Nucleus accumbens (tissue), 56 donors: ENCODE measurements at places on chromosomes 4 and X.
A peak's percentile ranks its signal among the peaks of the same experiment; 100 is the strongest.

DNA sequence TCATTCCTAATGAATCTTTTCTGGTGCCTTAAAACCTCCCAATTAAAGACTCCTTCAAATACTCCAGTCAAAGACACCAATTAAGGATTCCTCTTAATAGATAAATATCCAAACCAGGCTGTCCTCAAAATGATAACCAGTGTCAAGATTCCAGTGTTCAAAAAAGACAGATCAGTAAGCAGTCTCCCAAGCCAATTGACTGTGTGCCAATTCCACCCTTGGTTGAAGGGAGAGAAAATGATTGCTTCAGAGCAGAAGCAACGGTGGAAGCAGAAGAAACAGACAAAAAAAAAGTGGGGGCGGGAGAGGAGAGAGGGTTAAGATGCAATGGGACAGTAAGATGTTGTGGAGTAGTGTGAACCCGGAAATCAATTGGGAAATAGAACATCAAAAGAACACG, 216.0 kb upstream of the FTHL17 start:
- DNase-seq, result no peak

DNA sequence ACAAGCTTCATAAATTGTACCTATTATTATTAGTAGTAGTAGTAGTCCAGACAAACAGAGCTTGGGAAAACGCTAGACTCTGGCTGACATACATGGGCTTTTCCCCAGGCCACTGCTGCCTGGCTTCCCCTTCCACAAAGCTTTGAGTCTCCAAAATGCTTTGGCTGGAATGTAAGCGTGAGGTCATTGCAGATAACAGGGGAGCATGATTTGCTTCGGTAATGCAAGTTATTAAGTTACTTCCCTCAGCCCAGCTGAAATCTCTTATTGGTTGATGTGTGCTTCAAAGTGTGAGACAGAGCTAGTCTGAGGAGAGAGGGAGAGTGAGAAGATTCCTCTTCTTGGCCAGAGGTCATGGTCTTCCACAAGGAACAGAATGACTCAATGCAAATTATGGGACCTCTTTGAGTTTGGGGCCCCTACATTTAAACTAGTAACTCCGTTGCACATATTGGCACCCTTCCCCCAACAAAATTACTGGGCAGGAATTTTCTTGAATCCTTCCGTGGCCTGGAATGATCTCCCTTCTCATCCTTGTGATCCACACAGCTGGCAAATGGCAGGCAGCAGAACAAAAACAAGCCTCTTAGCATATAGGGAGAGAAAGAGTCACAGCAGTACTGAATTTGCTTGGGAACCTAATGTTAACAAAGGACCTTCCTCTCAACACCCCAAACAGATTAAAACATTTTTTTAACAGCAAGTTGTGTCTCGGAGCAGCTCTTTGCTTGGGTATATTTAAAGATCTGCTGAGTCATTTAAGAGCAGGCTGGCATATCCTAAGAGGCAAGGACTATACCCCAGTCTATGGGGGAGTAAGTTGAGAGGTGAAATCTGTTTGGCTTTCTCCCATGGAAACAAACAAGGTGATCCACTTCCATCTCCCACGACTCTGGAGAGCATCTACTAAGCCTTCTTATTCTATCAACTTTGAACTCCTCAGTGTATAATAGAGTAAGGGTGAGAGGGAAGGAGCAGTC, 19.9 kb downstream of the AR start:
- no peak for DNase-seq

DNA sequence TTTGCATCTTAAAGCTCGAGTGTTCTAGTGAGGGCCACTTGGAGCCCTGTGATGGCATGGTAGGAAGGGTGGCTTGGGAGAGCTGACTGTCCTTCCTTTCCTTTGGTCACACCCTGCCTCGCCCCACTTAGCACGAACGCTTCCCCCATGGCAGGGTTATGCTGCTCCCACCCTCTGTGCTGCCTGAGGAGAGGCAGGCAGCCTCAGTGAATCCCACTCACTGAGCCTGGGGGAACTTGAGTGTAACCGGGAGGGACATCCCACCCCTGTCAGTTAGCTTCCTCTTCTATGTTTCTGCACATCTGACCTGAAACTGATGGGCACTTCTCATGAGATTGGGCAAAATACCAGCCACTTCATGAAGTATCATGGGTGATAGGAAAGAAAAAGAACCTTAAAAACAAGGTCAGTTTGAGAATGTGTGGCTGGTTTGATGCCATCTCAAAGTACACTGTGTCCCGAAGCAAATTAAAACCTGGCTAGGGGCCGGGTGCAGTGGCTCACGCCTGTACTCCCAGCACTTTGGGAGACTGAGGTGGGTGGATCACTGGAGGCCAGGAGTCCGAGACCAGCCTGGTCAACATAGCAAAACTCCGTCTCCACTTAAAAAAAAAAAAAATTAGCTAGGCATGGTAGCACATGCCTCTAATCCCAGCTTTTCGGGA, 10.1 kb downstream of the TKTL1 start:
- no peak for DNase-seq

- DNase-seq, result no peak
Observed at GRCh38 chr4:45477311-45477733, 646.5 kb downstream of the GABRG1 start.

DNA sequence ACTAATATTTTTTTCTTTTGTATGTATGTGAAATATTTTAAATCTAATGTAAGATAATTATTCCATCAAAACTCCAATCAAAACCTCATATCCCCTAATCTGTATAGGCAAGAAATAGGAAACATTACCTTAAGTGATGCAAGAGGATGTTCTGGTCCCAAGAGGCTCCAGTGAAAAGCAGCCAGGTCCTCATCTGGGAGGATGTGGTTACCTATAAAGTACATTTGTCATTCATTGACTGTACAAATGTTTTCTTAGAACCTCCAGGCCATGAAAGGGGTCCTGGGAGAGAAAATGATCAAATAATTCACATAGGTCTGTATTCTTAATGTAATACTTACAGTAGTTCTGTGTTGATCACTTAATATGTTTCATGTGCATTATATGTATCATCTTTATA, 25.5 kb downstream of the FAM120C start:
- no peak for DNase-seq

DNA sequence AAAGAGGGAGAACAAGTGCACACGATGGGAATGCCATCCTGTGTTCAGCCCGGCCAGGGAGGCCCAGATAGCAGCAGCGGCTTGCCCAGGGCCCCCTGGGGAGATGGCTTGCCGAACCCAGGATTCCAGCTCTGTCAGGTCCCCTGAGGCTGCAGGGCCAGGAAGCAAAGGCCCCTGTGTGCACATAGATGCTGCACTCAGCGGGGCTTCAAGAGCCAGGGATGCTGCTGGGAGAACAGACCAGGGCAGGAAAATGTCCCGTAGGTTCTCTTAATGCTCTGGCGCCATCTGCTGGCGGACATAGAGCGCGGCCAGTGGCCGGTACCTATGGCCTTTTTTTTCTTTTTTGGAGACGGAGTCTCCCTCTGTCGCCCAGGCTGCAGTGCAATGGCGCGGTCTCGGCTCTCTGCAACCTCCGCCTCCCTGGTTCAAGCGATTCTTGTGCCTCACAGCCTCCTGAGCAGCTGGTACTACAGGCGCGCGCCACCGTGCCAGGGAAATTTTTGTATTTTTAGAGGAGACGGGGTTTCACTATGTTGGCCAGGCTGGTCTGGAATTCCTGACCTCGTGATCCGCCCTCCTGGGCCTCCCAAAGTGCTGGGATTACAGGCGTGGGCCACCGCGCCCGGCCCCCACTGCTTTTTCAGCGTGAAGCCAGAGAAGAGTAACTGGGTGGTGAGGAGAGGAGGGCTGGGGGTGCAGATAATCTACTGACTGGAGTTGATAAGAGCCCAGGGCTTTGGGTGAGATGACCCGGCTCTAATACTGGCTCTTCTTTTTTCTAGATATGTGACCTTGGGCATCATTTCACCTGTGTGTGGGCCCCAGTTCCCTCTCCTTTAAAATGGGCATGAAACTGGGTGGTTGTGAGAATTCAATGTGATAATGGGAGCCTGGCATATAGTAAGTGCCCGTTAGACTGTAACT, 22.5 kb downstream of the MED28 start:
- DNase-seq, result peak; percentile 66

GRCh38 chr4:150573534-150573933, 8.4 kb upstream of the MAB21L2 start:
- DNase-seq, result no peak

GRCh38 chr4:138741766-138742377, 273.7 kb upstream of the NOCT start:
- DNase-seq, result no peak

DNA sequence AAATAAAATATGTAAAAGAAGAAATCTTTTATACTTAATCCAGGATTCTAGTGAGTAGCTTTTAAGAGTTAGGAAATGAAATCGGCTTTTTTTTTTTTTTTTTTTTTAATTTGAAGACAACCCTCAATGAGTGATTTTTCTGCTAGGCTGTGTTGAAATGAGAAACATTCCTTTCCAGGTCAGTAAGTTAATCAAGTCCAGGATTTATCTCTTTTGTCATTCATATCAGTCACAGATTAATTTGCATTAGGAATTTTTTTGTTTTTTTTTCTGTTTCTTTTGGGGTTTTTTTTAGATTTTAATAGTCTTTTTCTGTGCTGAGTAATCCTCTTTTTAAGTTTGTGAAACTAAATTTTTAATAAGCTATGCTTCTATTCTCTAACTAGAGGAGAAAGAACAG, 448.1 kb downstream of the ADGRL3 start:
- no peak for DNase-seq

GRCh38 chrX:47831788-47832187, 4.9 kb upstream of the ZNF81 start:
- no peak for DNase-seq

GRCh38 chrX:51361251-51361650, 28.6 kb downstream of the NUDT10 start:
- no peak for DNase-seq

DNA sequence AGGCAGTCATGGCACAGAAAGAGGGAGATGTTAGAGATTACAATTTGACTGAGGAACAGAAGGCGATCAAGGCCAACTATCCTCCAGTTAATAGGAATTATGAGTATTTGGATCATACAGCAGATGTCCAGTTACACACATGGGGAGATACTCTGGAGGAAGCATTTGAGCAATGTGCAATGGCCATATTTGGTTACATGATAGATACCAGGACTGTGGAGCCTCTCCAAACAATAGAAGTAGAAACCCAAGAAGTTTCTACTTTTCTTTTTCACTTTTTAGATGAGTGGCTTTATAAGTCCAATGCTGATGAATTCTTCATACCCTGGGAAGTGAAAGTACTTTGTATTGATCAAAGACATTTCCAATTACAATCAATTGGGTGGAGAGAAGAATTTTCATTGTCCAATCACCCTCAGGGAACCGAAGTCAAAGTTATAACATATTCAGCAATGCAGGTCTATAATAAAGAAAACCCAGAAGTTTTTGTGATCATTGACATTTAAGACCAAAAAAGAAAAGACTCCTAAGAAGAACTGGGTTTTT, 139.1 kb downstream of the MAB21L2 start:
- no peak for DNase-seq

GRCh38 chrX:25285598-25285997, 269.8 kb upstream of the ARX start:
- DNase-seq, result no peak
